ENCODE measurements at places on chromosomes 6 and 20.

- DNase-seq, result no peak
These were observed 13.2 kb upstream of the EXOC2 start for GRCh38 chr6:706146-706545.

- DNase-seq, result peak; percentile 96
These were observed 20.9 kb upstream of the EPM2A start for GRCh38 chr6:145756170-145756662.

DNA sequence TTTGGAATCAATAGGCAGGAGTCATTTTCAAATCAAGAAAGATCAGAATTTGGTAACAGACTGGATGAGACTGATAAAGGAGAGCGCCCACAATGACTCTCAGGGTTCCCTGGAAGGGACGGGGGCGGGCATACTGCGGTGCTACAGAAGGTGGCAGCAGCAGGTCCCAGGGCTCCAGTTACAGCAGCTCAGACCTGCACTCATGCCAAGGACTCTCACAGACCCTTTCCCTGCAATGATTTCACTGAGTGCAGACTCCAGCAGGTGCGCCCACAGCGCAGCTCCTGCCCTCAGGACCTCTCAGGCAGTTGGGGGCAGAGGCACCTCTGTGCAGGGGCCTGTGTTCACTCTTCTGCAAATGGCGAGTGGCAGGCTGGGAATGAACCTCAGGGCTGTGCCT lies 359.8 kb downstream of the ZFAND3 start:
- DNase-seq, result no peak

DNA sequence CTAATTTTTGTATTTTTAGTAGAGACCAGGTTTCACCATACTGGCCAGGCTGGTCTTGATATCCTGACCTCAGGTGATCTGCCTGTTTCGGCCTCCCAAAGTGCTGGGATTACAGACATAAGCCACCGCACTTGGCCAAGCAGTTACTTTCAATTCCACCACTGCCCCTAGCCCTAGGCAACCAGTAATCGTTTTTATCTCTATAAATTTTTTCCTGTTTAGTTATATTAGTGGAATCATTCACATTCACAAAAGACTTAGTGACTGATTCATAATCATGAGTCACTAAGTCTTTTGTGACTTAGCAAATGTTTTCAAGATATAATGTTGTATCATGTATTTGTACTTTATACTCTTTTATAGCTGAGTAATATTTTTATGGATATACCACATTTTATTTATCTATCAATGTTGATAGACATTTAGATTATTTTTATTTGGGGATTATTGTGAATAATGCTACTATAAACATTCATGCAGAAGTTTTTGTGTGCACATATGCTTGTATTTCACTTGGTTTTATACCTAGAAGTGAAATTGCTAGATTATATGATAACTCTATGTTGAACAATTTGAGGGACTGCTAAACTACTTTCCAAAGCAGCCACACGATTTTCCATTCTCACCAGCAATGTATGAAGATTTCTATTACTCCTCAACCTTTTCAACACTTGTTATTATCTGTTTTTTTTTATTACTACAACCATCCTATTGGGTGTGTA lies 421.4 kb upstream of the ID4 start:
- peak; percentile 91 for DNase-seq

DNA sequence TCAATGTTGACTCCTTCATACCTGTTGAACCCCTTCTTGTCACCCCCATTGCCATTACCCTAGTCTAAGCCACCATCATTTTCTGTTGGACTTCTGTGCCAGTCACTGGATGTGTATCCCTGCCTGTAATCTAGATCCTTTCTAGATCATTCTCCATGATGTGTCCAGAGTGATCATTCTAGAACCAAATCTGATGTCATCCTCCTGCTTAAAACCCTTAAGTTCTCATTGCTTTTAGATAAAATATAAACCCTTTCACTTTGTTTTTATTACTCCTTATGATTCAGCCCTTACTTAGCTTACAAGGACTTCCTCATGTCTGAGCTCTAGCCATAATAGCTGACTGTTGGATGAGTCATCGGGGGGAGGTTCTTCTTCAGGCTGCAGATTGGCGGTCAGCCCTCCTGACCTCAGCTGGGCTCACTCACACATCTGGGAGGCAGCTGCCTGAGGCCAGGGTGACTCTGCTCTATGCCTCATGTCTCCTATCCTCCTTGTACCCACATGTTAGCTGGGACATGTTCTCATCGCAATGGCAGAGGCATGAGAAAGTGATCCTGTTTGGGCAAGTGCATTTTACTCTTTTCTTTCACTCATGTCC lies 287.6 kb downstream of the ESR1 start:
- DNase-seq, result peak; percentile 100

DNA sequence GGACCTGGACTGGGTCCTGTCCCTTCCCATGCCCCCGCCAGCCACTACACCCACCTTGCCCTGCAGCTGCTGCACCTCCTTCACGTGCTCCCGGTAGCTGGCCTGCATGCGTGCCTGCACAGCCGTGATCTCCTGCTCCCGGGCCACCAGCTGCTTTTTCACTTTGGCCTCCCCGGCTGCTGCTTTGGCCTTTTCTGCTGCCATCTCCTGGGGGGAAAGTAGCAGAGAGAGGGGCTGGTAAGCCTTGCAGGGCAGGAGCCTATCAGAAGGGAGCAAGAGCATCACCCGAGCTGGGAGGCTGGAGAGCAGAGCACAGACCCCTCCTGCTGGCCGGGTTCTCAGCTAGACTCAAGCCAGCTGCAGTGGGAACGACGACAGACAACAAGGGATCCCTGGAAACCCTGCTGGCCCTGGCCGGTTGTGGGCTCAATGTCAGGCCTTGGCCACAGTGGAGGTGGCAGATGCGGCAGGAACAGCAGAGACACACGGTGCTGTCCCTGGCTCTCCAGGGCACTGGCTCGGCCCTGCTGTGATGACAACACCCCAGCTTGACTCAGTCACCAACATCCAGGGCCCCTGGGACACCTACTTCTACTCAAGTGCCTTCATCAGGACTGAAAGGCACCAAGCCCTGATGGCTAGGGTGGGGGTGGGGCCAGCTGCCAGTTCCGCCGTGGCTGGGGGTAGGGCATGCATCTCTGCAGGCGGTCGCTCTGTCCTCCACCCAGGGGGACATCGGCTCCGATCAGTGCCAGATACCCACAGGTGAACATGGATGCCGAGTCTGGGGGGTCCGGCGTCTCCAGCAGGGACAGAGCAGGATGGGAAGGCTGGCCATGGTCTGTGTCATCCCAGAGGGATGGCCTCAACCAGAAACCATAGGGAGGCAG lies 45.3 kb downstream of the RRBP1 start:
- DNase-seq, result no peak

DNA sequence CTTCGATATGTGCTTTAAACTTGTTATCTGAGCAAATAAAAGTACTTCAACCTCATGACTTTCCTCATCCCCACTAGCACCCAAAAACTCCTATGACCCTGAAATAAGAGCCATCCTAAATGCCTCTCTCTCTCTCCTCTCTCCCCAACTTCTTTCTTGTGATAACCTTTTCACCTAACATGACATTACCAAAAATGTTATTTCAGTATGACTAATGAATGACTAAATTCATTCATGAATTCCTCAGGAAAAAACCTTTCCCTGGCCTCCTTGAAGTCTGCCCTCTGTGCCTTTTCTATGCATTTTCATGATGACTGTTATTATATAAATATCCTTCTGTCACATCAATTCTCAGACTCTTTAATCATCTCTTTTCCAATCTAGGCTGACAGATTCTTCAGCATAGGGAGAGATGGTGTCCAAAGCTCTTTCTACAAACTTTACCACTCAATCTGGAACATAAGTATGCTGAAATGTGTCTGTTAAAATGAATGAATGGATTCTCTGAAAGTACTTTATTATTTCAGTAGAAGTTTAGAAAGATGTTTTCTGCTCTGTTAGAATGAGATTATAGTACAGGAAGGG lies 114.3 kb upstream of the GGTLC1 start:
- DNase-seq, result peak; percentile 82

DNA sequence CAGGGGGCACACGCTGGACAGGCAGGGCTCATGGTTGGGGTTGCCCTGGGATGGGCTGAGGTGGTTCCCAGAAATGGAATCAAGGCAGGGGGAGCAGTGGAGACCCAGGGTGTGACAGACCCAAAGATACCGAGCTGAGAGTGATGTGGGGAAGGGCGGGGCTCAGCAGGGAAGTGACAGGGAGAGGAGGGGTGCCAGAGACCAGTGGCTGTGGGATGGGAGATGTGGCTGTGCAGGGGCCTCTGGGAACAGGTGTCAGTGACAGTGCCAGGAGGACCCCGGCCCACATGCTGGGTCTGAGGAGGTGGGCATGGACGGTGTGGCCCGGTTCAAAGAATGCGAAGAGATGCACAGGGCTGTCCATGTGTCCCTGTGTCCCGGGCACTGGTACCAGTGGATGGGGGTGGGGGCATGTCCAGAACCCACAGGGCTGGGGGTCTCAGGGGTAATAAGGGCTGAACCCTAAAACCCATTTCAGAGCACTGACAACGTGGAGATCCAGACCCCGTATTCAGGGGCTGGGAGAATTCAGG lies 1.0 kb downstream of the CABLES2 start:
- DNase-seq, result no peak

GRCh38 chr6:151773382-151773781 lies 34.1 kb upstream of the ESR1 start:
- DNase-seq, result peak; percentile 10

DNA sequence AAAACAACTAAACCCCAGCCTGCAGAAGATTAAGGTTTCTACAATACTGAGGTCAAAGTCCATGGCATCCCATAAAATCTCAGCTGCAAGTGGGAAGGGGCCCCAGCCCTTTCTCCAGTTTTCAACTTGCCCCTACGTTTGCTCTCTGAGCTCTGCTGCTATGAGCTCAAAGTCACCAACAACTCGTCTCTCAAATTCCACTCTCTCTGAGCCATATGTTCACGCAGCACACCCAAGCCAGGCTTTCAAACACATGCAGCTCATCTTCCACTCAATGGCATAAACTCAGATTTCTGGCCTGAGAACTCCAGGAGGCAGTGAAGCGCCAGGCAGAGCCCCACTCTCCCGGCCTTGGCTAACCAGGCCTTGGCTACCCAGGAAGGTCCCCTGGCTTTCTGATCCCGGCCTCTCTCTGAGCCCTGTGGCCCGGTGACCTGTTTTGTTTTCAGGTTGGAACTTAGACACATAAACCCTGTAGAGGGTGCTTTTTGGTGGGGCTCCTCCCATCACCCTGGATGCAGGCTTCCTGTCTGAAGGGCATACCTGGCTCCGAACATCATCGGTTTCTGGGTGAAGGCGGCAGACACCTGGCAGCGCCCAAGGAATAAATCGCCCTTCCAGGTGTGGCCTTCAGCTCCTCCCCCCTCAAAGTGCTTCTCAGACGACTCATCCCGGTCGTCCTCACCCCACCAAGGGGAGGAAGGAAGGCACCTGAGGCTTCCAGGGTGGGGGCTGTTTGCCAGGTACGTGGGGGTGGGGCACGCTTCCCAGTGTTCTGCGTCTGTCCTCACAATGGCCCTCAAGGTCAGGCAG lies 12.4 kb downstream of the SLC22A23 start:
- DNase-seq, result no peak

DNA sequence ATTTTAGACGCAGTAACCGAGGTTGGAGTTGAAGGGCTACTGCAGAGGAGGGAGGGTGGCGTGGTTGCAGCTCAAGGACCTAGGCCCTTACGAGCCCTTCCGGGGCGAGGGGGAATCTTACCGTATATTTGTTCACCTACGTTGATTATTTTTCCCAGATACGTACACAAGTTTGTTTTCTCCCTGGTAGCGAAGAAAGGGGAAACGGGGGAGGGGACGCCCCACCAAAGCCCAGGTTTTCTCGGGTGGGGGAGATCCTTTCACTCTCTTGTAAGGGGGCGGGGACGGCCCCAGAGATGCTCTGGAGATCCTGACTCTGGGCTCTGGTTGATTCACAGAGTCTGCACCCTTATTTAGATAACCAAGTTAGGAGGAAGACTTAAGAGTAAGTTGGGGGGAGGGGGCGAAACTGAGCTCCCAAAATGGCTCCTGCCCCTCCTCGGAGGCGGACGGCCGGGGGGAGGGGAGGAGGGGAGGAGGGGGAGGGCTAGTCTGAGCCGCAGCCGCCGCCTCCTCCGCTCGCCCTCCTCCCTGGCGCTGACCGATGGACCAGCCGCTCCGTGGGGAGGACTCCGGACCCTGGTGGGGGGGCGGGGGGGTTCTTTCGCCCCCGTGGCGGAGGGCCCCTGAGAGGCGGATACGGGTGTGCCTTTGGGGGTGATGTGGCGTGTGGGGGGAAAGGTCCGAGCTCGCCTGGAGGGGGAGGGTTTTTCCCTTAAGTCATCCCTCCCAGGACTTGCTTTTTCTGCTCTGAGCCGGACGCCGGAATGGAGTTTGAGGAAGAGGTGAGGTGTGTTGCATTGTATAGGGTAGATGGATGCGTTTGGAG lies 2.2 kb downstream of the BRD2 start:
- peak; percentile 72 for DNase-seq

DNA sequence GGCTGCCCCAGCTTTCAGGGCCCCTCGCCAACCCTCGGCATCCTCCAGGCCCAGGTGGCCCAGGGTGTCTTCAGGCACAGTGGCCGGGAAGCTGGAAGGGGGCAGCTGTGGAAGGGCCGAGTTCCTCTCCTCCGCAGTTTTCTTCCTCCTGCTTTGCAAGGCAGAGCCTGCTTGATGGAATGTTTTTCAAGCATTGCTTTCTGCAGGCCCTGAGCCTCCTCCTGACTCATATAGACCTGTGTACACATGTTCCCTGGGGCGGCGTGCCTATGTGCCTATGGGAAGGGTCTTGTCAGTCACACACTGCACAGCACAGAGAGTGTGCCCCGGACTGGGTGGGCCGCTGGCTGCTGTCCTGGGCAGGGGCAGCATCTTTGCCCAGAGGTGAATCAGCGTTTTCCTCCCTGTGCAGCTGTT lies 107.5 kb downstream of the ERMARD start:
- peak; percentile 53 for DNase-seq

DNA sequence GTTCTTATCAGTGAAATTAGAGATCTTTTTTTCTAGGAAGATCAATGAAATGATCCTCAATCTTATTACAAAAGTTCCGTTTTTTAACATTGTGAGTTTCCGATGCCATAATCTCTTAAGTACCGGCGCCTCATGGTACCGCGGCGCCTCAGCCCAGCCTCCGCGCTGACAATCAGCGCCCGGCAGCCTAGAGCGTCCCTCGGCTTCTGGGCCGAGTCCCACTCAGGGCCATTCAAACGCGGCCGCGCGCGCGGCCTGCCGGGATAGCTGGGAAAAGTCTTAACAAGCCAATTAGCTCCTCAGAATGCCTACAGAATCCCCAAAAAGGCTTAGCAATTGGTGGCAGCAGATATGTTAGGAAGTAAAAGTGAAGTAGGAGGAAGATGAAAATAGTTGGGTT lies 204.8 kb downstream of the ADGB start:
- no peak for DNase-seq

GRCh38 chr6:123529843-123530242 lies 106.9 kb downstream of the TRDN start:
- peak; percentile 56 for DNase-seq

- DNase-seq, result no peak
These were observed 28.2 kb downstream of the SUN5 start for GRCh38 chr20:32975698-32976674.

GRCh38 chr6:137734005-137734874 lies 132.8 kb upstream of the TNFAIP3 start:
- no peak for DNase-seq

Measured in bronchial epithelial cell (primary cell).